ENCODE measurements at places on chromosomes 16 and 17.
A peak's percentile ranks its signal among the peaks of the same experiment; 100 is the strongest.

DNA sequence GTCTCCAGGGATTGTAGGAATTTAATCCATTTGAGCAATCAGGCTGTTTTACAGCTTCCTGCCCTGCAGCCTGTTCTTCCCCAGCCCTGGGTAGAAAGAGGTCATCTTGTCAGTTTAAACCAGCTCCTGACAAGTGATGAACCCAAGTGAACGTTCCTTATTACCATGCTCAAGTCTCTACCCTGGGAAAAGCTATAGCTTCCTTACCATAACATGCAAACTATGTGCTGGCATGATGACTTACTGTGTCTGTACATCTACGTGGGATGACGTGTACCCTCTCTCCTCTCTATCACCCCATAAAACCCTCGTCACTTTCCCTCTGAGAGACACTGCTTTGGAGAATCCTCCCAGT is 452.2 kb downstream of the XYLT1 start:
- H3K36me3 ChIP-seq, result no peaks in the 10 kb centered on the region
- H3K27ac ChIP-seq, result no peak overlapping the region
- no peaks in the 10 kb centered on the region for H3K27me3 ChIP-seq
- no peak overlapping the region for H3K4me3 ChIP-seq
- no peak for DNase-seq

- DNase-seq, result no peak
- no peak overlapping the region for H3K27ac ChIP-seq
- H3K4me1 ChIP-seq, result no peaks in the 10 kb centered on the region
- H3K4me3 ChIP-seq, result no peak overlapping the region
- H3K36me3 ChIP-seq, result no peaks in the 10 kb centered on the region
These were observed 1.4 kb upstream of the TSPOAP1 start for GRCh38 chr17:58329810-58330537.

GRCh38 chr17:12592941-12593340 is 72.7 kb upstream of the MYOCD start:
- H3K27ac ChIP-seq, result no peak overlapping the region
- no peaks in the 10 kb centered on the region for H3K36me3 ChIP-seq
- H3K4me3 ChIP-seq, result no peak overlapping the region
- H3K27me3 ChIP-seq, result no peaks in the 10 kb centered on the region
- no peaks in the 10 kb centered on the region for H3K4me1 ChIP-seq
- DNase-seq, result no peak

DNA sequence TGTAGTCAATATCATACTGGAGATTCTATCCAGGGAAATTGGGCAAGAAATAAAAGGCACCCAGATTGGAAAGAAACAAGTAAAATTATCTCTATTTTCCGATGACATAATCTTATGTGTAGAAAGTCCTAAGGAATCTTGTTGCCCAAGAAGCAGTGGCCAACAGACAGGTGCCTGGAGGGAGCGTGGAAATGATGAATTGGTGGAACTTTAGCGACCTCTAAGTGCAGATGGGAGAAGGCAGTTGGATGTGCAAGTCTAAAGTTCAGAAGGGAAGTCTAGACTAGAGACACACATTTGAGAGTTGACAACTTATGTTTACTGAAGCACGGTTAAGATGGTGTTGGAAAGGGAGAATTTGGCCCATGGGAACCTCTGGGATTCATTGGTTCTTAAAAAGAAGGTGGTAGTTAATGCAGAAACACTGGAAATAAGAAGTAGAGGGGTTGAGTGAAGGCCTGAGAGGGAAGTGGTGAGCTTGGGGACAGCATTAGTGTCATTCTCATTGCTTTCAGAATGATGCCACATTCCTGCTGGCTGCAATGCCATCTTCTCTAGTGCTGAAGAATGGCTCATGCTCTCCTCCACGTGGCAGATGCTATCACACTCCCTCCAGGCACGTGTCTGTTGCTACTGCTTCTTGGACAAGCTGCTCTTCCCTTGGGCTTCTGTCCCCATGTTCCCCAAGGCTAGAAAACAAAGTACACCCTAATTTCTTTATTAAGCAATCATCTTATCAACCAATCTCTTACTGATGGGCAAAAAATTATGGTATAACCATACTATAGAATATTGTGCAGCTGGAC is 24.0 kb downstream of the TAT start:
- no peaks in the 10 kb centered on the region for H3K36me3 ChIP-seq
- H3K27me3 ChIP-seq, result peaks cover 2% of the 10 kb centered on the region
- H3K4me1 ChIP-seq, result no peaks in the 10 kb centered on the region
- H3K27ac ChIP-seq, result no peak overlapping the region

DNA sequence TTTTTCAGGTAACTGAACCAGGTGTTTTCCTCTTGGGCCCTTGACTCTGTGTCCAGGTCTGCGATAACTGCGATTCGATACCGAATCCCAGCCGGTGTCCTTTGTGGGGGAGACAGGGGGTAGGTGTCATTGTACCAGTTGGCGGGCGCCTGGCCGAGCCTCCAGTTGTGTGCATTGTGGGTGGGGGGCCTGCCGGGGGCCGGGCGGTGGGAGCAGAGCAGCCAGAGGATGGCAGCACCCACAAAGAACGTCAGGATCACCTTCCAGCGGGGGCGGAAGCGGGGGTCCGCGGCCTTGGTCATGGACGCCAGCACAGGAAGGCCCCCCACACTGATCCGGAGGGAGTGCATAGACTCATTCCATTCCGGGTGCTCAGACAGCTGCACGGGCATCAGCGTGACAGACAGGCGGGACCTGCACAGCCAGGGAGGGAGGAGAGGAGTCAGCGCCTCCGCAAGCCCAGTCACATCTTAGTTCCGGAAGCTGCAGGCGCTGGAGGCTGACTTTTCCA is 12.3 kb downstream of the CANT1 start:
- peaks cover 12% of the 10 kb centered on the region for H3K36me3 ChIP-seq
- no peak overlapping the region for H3K4me3 ChIP-seq
- no peak for DNase-seq
- no peaks in the 10 kb centered on the region for H3K27me3 ChIP-seq

- H3K4me3 ChIP-seq, result no peak overlapping the region
- no peaks in the 10 kb centered on the region for H3K36me3 ChIP-seq
- H3K27me3 ChIP-seq, result no peaks in the 10 kb centered on the region
- H3K27ac ChIP-seq, result peak overlapping the region; percentile 88
- peaks cover 47% of the 10 kb centered on the region for H3K4me1 ChIP-seq
These were observed 10.6 kb downstream of the SSTR5 start for GRCh38 chr16:1082952-1083675.

DNA sequence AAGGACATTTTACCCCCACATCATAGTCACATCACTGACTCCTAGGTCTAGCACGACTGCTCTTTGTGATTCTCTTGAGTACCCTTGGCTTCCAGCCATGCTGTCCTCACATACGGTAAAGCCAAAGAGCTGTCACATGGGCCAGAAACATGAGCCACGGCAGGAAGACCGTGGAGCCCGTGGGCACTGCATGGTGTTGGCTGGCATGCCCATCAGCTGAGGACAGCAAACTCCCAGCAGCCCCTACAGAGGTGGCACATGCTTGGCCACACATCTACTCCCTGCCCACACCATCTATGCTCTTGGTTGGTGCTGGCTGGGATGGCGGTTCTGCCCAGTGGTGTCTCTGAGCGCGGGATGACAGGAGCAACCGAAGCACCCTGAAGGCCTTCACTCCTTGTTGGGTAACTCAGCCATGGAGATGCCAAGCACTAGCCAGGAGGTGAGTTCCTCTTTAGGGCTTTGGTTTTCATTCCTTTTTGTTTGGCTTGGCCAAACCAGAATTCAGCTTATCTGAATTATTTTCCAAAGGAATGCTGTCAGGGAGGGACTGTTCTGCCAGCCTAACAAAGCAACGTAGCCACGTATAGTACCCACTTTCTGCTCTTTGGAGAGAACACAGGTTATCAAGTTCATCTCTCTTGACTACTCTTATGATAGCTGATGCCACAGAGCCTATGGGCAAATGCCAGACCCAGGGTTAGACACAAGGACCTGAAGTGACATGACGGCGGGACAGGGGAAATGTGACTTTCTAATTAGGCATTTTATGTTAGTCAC is 10.0 kb downstream of the TNFAIP1 start:
- peaks cover 26% of the 10 kb centered on the region for H3K4me1 ChIP-seq
- H3K36me3 ChIP-seq, result peaks cover 5% of the 10 kb centered on the region
- no peak for DNase-seq
- H3K4me3 ChIP-seq, result no peak overlapping the region

GRCh38 chr16:74611721-74612120 is 4.8 kb upstream of the GLG1 start:
- H3K27ac ChIP-seq, result no peak overlapping the region
- no peaks in the 10 kb centered on the region for H3K27me3 ChIP-seq
- 0 out of 2 replicates have a peak, but pooled peaks cover 6% of the 10 kb centered on the region for H3K4me1 ChIP-seq
- no peaks in the 10 kb centered on the region for H3K36me3 ChIP-seq

DNA sequence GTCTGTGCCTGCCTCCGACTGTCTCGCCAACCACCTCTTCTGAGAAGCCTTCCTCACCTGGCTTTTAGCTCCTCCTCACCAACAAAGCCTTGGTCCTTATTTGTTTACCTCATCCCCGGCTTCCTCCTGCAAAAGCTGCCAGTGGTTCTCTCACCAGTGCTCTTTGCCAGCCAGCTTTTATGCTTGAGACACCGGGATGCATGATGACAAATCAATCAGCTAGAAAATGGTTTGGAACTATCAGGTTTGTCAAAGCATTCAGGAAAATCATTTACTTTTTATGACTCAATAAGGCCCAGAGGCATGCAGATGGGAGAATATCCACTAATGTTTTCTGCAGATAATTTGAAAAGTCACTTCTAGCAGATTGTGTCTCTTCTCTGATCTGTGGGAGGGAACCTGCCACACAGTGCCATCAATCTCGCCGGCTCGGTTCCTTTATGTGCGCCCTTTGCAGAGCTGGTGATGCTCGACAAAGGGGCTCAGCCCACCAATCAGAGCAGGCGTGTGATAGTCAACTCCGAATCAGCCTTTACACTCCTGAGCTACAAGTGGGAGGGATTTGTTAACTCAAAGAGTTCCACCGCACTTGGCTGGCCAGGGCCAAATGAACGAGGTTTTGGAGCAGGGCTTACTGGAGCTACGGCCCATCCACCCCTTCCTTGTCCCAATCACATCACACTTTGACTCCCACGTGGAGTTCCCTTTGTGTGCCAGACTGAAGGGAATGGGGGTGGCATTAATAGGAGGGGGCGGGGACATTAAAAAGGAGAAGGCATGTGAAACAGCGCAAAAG is 85.8 kb downstream of the MRC2 start:
- no peak for DNase-seq
- peak overlapping the region; percentile 13 for H3K27ac ChIP-seq
- H3K4me3 ChIP-seq, result no peak overlapping the region
- peaks cover 2% of the 10 kb centered on the region for H3K4me1 ChIP-seq

DNA sequence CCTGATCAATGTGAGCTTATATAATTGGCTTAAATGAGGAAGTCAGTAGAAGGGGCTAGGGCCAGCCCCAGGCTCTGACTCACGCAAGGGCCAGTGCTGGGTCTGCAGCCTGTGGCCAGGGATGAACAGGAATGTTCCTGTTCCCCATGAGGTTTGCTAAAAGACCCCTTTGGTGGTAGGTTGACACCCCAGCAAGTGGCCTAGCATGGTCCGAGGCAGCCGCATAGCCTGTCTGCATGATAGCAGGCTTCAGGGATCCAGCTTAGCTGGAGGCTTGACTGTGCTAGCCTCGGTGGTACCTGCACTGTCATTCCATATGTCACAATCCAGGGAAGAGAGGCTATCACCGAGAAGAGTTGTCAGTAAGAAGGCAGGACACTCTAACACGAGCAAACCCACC is 23.5 kb downstream of the TRIM25 start:
- no peak overlapping the region for H3K4me3 ChIP-seq
- H3K27me3 ChIP-seq, result no peaks in the 10 kb centered on the region
- peaks cover 8% of the 10 kb centered on the region for H3K36me3 ChIP-seq
- no peak for DNase-seq

GRCh38 chr17:34435182-34435928 is 72.3 kb upstream of the CCL1 start:
- no peaks in the 10 kb centered on the region for H3K4me1 ChIP-seq
- no peak for DNase-seq
- H3K27ac ChIP-seq, result no peak overlapping the region

- no peaks in the 10 kb centered on the region for H3K27me3 ChIP-seq
- no peak overlapping the region for H3K4me3 ChIP-seq
- DNase-seq, result no peak
- H3K36me3 ChIP-seq, result no peaks in the 10 kb centered on the region
- H3K27ac ChIP-seq, result no peak overlapping the region
- H3K4me1 ChIP-seq, result no peaks in the 10 kb centered on the region
These were observed 18.4 kb downstream of the SMIM36 start for GRCh38 chr17:55492781-55493341.

GRCh38 chr16:48611329-48612137 is 1.6 kb upstream of the N4BP1 start:
- no peak for DNase-seq
- H3K36me3 ChIP-seq, result no peaks in the 10 kb centered on the region

DNA sequence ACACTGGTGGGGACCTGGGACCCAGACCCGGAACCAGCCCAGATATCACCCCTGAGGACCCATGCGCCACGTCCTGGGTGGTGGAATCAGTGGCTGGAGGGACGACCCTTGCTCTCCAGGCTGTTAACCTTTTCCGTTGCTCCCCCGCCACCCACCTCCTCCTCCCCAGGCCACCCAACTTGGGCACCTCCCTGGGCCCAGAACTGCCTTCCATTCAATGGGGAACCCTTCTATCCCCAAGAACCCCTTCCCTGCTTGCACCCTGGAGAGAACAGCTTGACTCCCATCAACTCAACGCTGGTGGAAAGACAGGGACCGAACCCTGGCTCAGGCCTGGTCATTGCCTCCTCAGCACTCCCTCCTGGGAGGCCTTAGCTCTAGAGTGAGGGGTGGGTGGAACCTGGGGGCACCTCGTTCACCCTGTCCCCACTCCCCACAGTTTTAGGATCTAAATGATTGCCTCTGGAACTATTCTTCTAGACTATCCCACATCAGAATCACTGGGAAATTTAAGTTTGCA is 5.7 kb upstream of the IL32 start:
- peak overlapping the region; percentile 74 for H3K4me3 ChIP-seq
- no peak for DNase-seq
- H3K27ac ChIP-seq, result peak overlapping the region; percentile 83
- H3K36me3 ChIP-seq, result no peaks in the 10 kb centered on the region
- peaks cover 2% of the 10 kb centered on the region for H3K4me1 ChIP-seq

DNA sequence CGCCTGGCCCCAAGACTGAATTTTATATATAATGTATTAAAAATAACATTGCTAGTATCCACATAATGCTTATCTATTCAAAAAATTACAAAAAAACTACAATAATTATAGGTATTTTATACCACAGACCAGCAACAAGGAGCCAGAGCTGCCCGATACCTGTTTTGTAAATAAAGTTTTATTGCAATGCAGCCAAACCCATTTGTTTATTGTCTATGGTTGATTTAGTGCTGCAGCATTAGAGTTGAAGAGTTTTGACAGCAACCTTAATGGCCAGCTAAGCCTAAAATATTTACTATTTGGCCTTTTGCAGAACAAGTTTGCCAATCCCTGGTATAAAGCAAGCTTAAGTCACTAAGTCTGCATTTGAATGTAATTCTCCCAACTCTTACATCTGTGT is 5.6 kb downstream of the MEIOC start:
- H3K4me1 ChIP-seq, result no peaks in the 10 kb centered on the region
- no peaks in the 10 kb centered on the region for H3K27me3 ChIP-seq
- no peaks in the 10 kb centered on the region for H3K36me3 ChIP-seq
- H3K4me3 ChIP-seq, result no peak overlapping the region
- H3K27ac ChIP-seq, result no peak overlapping the region
- no peak for DNase-seq

- no peak overlapping the region for H3K4me3 ChIP-seq
- no peak overlapping the region for H3K27ac ChIP-seq
- no peaks in the 10 kb centered on the region for H3K4me1 ChIP-seq
- DNase-seq, result no peak
- H3K27me3 ChIP-seq, result no peaks in the 10 kb centered on the region
- no peaks in the 10 kb centered on the region for H3K36me3 ChIP-seq
These were observed 206.4 kb downstream of the CEP112 start for GRCh38 chr17:65985571-65985970.
